Liver (tissue), 10 donors: ENCODE measurements at places on chromosomes 7 and 10. TPM values are rescaled to one million over a fixed set of nuclear protein-coding genes. Genes with fewer than 3 reads are reported as not detected.
A peak's percentile ranks its signal among the peaks of the same experiment; 100 is the strongest.

DNA sequence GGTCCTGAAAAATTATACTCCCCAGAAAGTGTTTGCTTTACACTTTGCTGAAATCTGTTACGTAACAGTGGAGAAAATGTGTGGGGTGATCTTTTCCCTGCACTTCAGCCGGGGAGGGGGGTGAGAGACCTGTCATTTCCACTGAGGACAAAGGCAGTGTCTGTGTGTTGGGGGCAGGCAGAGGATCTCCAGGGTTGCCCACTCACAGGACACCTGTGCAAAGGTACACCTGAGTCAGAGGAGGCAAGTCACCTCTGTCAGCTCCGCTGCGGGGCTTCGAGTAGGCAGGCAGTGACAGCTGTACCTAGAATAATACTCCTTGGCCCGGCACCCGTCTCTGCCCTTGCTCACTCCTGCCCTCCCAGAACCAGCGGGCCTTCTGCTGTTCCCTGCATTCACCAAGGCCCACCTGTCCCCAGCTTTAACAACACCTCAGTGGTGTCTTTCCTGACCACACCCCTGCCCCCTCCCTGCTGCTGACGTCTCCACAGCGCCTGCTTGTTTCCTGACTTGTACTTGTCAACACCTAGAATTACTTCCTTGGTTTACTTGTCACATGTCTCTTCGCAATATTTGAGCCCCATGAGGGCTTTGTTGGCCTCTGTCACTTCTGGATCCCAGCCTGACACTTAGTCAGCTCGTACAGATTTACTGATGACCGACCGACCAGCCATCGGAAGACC lies 159.2 kb downstream of the NEURL1 start:
- H3K4me1 ChIP-seq: peaks cover 60% of the 10 kb centered on the region
- peaks cover 3% of the 10 kb centered on the region for H3K36me3 ChIP-seq
- H3K27ac ChIP-seq: peak overlapping the region; percentile 65
- DNase-seq: no peak
- H3K4me3 ChIP-seq: no peak overlapping the region

DNA sequence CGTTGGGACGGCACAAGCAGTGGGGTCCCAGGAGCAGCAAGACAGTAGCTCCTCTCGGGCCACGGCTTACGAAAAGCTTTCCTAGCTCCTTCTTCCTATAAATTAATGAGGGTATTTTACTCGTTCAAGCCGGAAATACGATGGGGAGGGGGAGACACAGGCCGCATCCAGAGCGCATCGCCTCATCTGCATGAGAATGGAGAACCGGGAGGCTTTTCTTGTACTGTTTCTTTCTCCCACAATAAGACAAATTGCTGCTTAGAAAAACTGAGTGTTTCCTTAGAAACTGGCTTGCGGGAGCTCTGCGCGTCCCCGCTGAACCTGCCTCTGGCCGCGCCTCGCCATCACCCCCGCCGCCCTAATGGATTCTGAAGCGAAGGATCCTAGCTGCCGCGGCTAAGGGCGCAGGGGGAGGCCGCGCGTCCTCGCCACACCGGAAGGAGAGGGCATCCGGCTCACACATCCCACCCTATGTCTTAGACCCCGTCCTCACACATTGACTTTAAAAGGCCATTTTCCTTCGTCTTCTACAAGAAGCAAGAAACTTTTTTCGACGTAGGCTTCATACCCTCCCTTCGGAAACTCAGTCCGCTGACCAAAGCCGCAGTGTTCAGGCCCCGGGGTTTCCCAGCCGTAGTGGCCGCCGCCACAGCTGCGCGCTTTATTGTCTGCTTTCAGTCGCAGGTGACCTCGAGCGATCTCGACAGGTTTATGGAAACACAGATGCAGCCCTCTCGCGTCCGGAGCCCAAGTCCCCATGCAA lies 8.8 kb downstream of the NXPH1 start:
- no peak overlapping the region for H3K4me3 ChIP-seq
- peaks cover 14% of the 10 kb centered on the region for H3K4me1 ChIP-seq
- H3K27ac ChIP-seq: no peak overlapping the region
- H3K36me3 ChIP-seq: no peaks in the 10 kb centered on the region
- DNase-seq: no peak

DNA sequence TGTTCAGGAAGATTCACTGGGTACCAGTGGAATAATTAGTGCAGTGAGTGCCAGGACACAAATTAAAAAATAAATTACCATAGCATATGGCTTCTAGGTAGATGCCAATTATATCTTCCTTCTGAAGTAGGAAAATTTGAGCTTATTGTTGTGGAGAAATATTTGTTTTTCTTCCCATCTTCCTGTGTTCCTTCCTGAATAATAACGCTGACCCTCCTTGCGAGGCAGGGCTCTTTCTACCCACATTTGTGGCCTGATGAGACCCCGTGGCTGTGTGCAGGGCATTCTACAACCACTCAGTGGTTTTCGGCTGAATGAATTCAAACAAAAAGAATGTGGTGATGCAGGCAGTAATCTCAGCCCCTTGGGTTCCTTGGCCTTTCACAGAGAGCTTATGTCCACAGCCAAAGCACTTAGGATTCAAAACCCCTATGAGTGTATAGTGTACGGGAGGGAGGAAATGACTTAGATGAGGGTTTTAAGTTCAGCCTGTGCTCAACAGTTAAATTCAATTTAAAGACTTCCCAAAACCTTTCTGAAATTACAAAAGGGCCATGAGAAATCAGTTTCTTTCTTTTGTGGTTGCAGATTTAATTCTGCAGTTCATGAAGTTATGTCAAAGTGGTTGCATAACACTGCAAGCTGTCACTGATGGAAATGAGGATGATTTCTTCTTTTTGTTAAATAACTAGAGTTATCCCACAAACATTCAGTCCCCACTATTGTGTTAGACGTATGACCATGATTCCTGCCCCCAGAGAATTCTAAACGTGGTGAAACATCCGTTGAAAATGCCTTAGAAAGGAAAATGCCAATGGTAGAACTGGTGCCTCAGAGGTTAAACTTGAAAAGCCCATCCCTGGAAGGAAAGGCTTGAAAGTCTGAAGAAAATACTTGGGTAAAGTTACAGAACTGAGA lies 255.3 kb downstream of the FZD1 start:
- H3K4me1 ChIP-seq: no peaks in the 10 kb centered on the region
- H3K27me3 ChIP-seq: no peaks in the 10 kb centered on the region
- no peak overlapping the region for H3K27ac ChIP-seq
- no peak overlapping the region for H3K4me3 ChIP-seq
- DNase-seq: no peak

GRCh38 chr7:51126324-51126723 lies 190.3 kb downstream of the COBL start:
- H3K27me3 ChIP-seq: no peaks in the 10 kb centered on the region
- no peak overlapping the region for H3K27ac ChIP-seq

DNA sequence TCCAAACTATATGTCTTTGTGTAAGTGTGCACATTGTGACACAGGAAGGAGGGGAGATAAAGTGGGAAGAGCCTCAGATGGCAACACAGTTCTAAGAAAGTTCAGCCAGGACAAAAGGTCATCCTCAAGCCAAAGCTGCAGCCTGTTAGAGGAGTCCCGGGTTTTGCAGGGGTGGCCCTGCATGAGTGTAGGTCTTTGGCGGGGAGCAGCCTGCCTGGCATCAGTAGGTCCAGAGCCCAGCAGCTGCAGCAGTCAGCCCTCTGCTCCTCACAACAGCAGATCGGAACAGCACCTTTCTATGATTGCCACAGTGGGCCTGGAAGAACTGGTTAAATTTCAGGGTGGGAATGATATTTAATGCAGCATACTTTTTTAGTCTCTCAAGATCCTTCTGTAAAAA lies 13.5 kb upstream of the VDAC2 start:
- H3K27ac ChIP-seq: no peak overlapping the region
- no peaks in the 10 kb centered on the region for H3K4me1 ChIP-seq
- H3K4me3 ChIP-seq: no peak overlapping the region
- no peak for DNase-seq
- no peaks in the 10 kb centered on the region for H3K36me3 ChIP-seq
- H3K27me3 ChIP-seq: no peaks in the 10 kb centered on the region

GRCh38 chr7:8284606-8285005 lies 22.6 kb upstream of the ICA1 start:
- H3K4me1 ChIP-seq: no peaks in the 10 kb centered on the region
- H3K4me3 ChIP-seq: no peak overlapping the region
- no peaks in the 10 kb centered on the region for H3K36me3 ChIP-seq
- H3K27ac ChIP-seq: no peak overlapping the region
- H3K27me3 ChIP-seq: no peaks in the 10 kb centered on the region

GRCh38 chr10:70619271-70620019 lies 16.9 kb upstream of the PRF1 start:
- no peak for DNase-seq
- no peaks in the 10 kb centered on the region for H3K36me3 ChIP-seq
- H3K27ac ChIP-seq: no peak overlapping the region
- no peaks in the 10 kb centered on the region for H3K4me1 ChIP-seq
- H3K27me3 ChIP-seq: no peaks in the 10 kb centered on the region

DNA sequence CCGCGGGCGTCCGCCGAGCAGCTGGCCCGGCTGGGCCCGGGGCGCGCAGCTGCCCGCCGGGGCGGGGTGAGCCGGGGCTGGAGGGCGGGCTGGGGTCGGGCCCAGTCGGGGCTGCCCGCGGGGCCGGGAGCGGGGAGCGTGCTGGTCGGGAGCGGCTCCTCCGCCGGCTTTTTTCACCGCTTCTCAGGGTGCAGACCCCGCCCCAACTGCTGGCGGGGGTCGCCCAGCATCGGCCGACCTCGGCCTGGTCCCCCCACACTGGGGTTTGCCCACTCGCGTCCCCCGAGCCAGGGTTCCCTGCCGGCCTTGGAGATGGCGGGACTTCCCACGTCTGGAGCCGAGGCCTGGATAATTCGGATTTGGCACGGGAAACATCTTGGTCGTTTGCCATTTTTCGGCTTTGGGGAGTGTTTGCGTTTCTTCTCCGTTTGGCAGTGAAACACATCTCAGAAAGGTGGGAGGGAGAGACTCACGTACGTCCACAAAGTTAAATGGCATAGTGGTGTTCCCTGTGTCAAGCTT lies 432 bp downstream of the TMEM248 start:
- no peaks in the 10 kb centered on the region for H3K27me3 ChIP-seq
- no peak for DNase-seq
- no peaks in the 10 kb centered on the region for H3K36me3 ChIP-seq
- H3K27ac ChIP-seq: peak overlapping the region; percentile 84
- peaks cover 29% of the 10 kb centered on the region for H3K4me1 ChIP-seq
- peak overlapping the region; percentile 98 for H3K4me3 ChIP-seq

- no peaks in the 10 kb centered on the region for H3K4me1 ChIP-seq
- no peaks in the 10 kb centered on the region for H3K27me3 ChIP-seq
- no peak for DNase-seq
- H3K4me3 ChIP-seq: no peak overlapping the region
- no peaks in the 10 kb centered on the region for H3K36me3 ChIP-seq
Measured at GRCh38 chr7:84176716-84177115, 17.9 kb downstream of the SEMA3A start.

DNA sequence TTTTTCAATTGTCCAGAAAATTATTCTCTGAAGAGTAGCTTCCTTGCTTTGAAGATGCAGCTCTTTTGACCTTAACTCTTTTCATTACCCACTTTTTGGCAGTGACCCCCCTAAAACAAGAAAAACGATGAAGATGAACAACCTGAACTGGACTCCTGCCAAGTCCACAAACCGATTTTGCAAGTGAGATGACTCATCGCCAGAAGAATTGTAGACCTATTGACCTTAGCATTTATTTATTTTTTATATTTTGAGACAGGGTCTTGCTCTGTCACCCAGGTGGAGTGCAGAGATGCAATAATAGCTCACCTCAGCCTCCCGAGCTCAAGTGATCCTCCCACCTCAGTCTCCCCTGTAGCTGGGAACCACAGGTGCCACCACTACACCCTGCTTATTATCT lies 859.2 kb downstream of the GATA3 start:
- no peaks in the 10 kb centered on the region for H3K36me3 ChIP-seq
- H3K27ac ChIP-seq: peak overlapping the region; percentile 49
- H3K4me3 ChIP-seq: no peak overlapping the region
- DNase-seq: no peak

GRCh38 chr10:10133281-10133680 lies 884.4 kb upstream of the CELF2 start:
- no peaks in the 10 kb centered on the region for H3K4me1 ChIP-seq
- no peak overlapping the region for H3K4me3 ChIP-seq
- H3K27ac ChIP-seq: no peak overlapping the region
- no peak for DNase-seq
- H3K36me3 ChIP-seq: no peaks in the 10 kb centered on the region

GRCh38 chr7:116588225-116588624 lies 63.4 kb downstream of the CAV1 start:
- no peak overlapping the region for H3K4me3 ChIP-seq
- H3K4me1 ChIP-seq: peaks cover 12% of the 10 kb centered on the region
- H3K27ac ChIP-seq: no peak overlapping the region

The OR13A1 gene
- total RNA-seq: under 0.01 TPM

The IKZF1 gene
- 43.5 TPM for total RNA-seq

The SLC35G1 gene
- total RNA-seq: 3.1 TPM
